ENCODE measurements at places on chromosomes 1 and 21.

DNA sequence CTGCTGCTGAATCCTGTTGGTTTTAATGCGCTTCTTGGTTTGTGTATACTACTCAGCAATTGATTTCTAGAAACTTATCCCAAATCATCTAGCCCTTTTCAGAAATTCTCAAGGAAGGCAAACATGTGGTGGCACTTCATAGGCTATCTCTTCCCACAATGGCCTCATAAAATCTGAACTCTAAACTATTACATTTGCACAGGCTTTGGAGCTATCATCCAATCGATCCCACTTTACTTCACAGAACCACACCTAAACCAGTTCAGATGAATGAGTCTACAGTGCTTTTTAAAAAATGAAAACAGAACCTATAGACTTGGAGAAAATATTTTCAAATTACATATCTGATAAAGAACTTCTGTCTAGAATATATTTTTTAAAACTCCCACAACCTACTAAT, 6.9 kb downstream of the STYXL2 start:
- no peak for DNase-seq

- no peak for DNase-seq
These were observed 23.6 kb downstream of the KIAA0319L start for GRCh38 chr1:35533586-35533985.

DNA sequence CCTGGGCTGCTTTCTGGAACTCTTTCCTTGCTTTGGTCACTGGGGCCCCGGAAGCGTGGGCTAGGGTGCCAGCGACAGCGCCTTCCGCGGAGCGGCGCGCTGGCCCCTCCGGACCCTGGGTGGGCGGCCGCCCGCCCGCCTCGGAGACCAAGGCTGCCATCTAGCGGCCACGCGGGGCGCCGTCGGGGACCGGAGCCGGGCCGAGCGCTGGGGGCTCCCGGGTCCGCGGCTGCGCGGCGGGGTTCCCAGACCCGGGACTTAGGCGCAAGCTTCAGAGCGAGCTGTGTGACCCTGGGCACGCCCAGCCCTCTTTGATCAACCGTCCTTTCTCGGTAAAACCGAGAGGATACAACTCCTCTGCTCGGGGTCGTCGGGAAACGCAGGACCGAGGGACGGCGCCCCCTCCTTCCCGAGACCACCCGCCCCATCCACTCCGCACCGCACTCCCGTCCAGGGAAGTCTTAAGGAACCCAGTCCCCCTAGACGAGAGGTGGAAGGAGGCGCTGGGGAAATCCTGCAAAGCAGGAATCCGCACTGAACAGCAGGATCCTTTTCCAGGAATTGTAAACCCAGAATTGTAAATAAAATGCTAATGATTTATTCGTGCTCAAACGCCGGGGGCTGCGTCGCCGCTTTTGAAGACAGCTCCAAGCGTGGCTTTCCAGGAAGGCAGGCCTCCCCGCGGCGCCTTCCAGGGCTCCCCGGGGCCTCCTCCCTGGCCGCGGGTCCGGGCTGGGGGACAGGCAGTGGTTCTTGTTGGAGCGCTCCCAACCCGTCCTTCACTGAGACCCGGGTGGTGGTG, 41.2 kb downstream of the RRAGC start:
- DNase-seq, result no peak

DNA sequence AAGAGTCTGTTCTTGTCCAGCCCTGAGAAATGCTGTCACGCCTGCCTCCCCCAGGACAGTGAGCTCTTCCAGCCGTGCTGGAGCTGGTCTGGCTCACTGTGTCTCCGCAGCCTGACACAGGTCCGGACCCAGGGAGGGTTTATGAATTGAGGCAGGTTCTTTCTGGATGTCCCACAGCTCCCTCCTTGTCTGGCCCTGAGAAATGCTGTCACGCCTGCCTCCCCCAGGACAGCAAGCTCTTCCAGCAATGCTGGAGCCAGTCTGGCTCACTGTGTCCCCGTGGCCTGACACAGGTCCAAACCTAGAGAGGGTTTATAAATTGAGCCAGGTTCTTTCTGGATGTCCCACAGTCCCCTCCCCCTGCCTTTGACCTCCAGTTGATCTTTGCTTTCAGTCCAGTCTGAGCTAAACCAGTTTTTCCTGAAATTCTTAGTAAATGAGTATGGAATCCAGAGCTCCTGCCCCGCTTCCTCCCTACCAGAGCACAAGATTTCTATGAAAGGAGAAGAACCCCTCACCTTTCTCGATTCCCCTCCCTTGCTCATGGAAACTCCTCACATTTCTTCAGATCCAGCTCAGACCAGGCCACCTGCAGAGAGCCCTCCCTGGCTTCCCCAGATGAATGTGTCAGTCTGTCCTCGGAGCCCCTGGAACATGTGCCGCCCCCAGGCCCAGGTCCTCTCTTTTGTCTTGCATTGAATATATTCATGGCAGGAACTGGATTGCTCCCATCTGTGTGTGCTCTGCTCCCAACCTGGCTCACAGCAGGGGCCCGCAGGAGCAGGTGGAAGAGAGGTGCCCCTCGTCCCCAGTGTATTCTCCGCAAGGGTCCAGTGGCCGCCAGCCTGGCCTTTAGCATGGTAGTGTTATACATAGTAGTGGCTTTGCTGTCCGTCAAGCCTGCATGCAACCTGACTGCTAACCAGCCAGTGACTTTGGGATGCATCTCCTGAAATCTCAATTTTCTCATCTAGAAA, 116.3 kb downstream of the EPHB2 start:
- DNase-seq, result no peak

- DNase-seq, result no peak
These were observed 335.2 kb upstream of the BEND5 start for GRCh38 chr1:49111931-49112330.

DNA sequence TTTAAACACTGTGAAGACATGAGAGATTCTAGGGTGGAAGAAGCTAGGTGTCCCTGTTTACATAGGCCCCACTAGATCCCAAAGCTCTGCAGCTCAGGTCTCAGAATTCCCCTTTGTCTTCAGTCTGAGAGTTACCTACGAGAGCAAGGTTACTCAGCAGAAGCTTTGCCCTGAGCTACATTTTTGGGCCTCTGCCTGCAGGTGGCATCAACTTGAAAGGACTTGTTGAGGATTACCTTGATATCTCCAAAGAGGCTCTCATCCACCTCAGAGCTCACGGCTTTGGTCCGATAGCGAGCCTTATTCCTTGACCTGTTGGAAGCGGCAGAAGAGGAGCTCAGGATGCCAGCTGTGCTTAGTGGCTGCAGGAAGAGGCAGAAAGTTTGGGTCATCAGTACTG, 7.0 kb downstream of the CFAP45 start:
- DNase-seq, result no peak

DNA sequence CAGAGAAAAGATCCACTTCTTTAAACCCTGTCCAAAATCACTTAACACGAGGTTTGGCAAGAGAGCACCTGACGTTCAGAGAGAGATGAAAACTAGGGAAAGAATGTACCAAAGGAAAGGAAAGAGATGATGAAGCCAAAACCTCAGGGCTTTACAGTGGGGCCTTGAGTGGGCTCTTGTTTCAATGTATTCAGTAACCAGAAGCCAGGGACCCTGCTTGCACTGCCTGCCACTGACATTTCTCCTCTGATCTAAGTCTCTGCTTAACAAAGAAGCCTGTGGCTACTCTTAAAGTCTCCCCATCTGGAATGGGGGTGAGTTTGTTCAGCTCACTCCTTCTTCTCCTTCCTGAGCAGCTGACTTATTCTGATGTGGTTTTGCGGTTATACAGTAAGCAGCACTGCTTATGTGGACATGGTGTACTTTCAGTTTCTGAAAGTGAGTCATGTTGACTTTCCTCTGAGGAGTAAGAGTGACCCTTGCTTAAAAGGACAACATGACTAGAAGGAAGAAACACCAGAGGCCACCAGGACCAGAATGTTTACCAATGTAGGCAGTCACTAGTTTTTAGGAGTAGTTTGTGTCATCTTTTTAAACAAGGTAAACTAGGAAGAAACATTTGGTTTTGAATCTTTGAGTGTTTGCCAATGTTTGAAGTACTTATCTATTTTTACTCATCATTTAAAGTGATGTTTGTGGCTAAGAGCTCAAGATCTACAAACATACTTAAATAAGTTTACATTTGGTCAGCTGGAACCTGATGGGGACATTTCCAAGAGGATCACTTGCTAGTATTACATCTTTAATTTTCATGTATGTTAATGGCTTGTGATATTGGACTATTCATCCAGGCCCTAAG, 87.4 kb downstream of the FASLG start:
- peak; percentile 56 for DNase-seq

- DNase-seq, result no peak
These were observed 183.6 kb upstream of the NR5A2 start for GRCh38 chr1:199843861-199844260.

DNA sequence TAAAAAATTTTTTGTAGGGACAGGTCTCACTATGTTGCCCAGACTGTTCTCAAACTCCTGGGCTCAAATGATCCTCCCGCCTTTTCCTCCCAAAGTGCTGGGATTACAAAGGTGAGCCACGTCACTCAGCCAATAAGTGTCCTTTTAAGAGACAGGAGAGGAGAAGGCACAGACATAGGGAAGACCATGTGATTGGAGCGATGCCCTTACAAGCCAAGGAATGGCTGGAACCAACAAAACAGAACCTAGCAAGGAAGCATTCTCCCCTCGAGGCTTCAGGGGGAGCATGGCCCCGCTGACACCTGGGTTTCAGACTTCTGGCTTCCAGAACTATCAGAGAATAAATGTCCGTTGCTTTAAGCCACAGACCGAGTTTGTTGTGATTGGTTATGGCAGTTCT, 37.0 kb downstream of the NDUFS5 start:
- no peak for DNase-seq

- no peak for DNase-seq
These were observed 171.7 kb downstream of the BACH1 start for GRCh38 chr21:29470397-29470796.

DNA sequence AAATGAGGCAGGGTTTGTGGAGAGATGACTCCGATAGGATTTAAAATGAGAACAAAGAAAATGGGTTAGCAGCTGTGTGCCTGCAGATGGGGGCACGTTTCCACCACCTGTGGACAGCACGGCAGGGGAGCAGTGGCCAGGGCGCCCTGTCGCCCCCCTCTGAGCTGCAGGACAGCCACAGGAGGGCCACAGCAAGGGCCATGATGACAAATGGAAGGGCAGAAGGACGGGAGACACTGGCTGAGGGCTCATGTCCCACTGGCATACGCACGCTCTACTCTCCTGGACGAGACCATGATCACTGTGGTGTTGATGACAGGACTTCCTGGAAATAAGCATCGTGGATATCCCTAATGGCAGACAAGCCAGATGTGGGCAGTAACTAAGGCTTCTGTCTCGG, 241.0 kb downstream of the SDCCAG8 start:
- DNase-seq, result no peak

DNA sequence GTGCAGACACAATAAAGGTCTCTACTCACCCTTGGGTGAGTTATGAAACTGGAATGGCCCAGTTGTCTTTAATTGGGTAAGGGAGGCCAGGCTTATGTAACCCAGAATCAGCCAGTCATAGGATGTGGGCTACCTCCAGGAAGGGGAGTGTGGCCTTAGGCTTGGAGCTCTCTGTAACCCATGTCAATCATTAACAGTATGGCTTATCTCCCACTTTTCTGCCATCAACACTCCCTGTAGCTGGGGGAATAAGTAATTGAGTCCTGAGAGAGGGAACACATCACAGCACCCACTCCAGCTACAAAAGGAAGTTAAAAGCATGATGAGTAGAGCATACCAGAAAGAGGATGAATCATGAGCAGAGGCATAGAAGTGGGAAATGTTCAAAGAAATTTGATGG, 327.0 kb upstream of the DUSP10 start:
- DNase-seq, result no peak

GRCh38 chr1:111956155-111956771, 33.2 kb downstream of the KCND3 start:
- no peak for DNase-seq

DNA sequence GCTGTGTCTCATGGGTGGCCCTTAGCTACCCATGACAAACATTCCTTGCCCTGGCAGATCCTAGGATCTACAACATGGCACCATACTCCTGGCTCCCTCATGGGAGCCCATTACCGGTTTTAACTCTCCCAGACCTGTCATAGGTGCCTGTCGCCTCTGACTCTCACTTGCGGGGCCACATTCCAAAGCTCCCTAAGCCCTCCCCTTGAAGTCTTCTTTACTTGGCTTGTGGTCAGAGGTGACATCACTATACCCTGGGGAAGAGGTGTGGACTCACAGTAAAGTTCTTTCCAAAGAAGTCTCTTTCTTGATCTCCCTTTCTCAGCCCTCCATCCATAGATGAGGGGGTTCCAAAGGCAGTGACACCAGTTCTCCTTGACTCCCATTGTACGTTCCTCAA, 5.4 kb upstream of the SLAMF9 start:
- no peak for DNase-seq

DNA sequence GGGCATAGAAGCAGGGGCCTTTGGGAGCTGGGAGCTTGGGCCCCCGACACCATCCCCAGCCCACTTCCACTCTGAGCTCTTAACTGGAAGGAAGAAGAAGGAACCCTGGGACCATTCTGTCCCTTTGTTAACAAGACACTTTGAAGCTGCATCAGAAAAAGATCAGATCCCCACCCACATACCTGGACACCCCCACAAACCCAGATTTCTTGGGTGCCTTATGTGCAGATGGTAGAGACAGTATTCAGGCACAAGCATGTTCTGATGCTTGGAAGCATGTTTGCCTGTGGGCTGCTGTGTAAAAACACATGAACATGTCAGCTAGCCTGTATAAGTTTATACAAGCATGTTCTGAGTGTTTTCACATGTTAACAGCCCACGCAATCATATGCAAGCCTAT, 3.7 kb downstream of the DLGAP3 start:
- no peak for DNase-seq

DNA sequence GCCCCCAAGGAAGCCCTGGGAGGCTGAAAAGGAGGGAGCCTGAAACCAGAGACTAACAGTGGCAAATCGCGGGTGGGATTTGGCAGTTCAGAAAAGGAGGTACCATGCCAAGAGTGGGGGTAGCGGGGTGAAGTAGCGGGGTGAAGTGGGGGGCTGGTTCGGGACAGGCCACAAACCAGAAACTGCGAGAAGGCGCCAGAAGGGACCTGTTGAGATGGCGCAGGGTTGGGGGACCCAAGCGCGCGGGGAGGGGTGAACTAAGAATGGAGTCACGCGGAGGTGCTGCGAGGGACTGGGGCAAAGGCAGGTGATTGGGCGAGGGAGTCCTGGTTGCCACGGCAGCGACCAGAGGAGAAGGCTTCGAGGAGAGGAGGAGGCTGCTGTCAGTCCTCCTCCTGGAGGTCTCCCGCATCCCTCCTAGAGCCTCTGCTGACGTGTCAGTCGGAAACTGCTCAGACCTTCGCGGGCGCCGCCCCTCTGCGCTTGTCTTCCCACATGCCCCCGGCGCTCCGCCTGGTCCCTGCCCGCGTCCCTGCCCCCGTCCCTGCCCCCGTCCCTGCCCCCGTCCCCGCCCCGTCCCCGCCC, 438 bp upstream of the MIA3 start:
- peak; percentile 81 for DNase-seq

GRCh38 chr1:161941726-161942436, 81.8 kb downstream of the OLFML2B start:
- no peak for DNase-seq

DNA sequence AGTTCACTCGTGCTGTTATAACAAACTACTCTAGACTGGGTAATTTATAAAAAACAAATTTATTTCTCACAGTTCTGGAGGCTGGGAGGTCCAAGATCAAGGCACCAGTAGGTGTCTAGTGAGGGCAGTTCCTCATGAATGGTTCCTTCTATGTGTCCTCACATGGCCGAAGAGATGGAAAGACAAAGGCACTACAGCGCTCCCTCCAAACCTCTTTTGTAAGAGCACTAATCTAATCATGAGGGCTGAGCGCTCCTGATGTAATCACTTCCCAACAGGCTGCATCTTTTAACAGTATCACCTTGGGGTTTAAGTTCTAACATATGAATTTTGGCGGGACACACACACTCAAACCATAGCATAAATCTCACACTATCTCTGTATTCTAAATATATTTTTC, 54.0 kb upstream of the KANK4 start:
- no peak for DNase-seq

All from SW 1271 (cell line).